Stimulated activated CD4-positive, alpha-beta T cell treated with anti-CD3 and anti-CD28 coated beads, Interleukin-2, amount 100 ng/mL, for 24 hours (primary cell): ENCODE measurements at places on chromosomes 6 and 20.

GRCh38 chr20:37598575-37599342 is 71.1 kb upstream of the BLCAP start:
- DNase-seq, result no peak

GRCh38 chr20:51036226-51036625 is 13.3 kb upstream of the KCNG1 start:
- no peak for DNase-seq

DNA sequence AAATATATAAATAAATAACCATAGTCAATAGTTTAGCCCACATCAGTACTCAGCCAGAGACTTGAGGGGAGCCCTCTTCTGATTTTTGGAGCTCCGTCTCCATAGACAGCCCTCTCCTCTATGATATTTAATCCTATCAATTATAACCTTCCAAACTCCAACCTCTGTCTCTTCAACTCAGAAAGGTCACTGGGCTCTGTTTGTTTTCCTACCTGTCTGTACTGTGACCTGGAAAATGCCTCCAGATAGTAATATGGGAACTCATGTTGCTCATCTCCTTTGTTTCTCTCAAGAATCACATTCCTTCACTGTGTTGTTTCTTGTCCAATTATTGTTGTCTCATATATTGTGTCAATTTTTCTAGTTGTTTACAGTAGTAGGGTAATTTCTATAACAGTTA is 409.7 kb downstream of the CDKAL1 start:
- DNase-seq, result no peak

DNA sequence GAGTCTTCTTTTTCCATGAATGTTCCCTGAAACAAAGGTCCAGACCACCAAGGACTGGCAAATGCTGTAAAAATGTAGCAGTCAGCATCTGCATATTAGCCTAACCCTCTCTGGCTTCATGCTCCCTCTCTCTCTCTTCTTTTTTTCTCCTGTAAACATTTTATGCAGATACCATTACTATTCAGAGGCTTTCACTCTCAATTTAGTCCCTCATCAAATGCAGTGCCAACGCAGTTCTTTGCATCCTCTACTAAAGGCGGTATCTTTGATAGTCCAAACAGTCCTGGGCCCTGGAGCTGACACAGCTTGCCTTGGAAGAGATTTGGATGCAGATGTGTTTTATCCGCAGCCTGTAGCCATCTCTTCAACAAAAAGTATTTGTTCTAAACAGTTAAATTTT is 167.1 kb upstream of the MMS22L start:
- no peak for DNase-seq

GRCh38 chr6:157929076-157929475 is 52.6 kb upstream of the SYNJ2 start:
- no peak for DNase-seq

DNA sequence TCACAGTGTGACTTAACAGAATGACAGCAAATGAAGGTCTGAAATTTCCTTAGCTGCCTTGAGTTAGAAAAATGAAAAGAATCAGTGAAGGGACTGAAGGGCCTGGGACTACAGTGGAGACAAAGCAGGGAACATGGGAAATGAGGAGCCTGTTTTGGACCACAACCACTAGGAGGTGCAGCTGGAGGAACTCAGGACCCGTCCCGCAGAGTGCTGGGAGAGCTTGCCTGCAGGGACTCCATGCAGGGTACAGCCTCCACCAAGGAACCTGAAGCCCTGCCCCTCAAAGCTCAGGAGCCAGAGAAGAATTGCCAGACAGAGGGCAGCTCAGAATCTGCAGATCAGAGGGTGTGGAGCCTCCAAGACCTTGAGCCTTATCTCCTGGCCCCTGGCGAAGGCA is 50.7 kb downstream of the LRFN2 start:
- no peak for DNase-seq

DNA sequence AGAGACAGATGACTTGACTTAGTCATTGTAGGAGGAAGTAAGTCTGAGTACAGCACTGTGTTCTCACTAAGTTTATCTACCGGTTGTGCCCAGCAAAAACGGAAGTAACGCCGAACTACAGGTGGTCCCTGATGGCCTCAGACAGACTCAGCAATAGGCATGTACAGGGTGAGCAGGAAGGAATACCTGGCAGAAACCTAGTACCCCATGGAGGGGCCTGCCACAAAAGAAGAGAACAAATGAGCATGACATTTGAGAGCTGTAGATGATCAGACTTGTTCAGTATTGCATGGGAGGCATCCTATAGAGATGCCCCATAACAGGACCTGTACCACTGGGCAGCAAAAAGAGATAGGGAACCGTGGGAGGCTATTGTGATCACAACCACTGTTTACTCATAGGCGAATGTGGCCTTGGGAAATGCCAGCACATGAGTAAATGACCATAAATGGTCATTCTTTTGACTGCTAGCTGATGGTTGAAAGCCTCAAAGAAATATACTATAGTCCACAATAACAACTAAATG is 106.4 kb upstream of the TAB2 start:
- DNase-seq, result peak; percentile 12

DNA sequence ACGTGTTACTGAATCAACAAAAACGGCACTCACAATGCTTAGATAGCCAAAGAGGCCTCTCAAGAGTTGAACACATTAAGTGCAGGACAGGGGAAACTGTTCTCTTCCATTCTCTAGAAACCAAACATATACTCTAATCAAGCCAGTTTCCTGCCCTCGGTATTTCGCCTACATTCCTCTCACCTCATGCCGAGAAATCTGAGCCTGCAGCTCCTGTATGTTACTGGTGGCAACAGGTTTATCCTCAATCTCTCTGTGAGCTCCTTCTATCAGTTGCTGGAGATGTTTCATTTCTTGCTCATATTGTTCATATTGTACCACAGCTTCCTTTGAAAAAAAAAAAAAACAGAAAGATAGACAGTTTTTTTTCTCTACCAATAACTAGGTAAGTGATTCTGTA is 328.9 kb downstream of the SYNE1 start:
- DNase-seq, result no peak

DNA sequence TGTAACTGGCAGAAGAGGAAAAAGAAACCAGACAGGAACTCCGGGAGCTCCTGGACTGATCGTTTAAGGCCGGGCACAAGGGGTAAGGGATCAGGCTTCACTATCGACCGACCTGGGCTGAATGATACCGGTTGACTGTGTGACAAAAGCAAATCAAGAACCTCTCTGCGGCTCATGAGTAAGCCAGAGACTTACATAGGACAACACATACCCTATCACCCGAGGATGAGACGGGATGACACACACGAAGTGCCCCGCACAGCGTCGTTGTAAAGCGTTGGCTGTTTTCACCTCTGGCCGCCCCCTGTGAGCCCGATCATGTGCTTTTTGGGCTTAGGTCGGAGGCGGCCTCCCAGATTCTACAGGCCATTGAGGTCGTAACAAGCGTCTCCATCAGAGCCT is 695 bp upstream of the TGIF2 start:
- peak; percentile 78 for DNase-seq

DNA sequence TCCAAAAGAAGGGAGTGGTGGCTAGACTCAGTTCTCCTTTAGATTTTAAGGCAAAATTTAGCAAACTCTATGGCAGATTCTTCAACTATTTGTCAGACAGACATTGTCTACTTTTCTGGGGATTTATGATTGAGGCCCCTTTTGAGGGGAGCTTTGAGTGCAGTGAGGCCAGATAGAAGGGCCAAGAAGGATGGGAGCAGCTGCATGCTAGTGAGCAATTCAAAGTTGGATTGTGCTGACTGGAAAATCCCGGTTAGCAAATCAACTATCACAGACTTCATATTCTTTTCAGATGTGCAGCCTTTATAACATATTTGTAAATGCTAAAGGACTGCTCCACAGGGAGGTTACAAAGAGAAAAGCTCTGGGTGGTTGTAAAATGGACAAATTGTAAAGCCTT is 35.0 kb upstream of the ESR1 start:
- DNase-seq, result no peak

- DNase-seq, result no peak
Measured at GRCh38 chr6:31489086-31489485, 8.9 kb upstream of the MICB start.
